ENCODE measurements at places on chromosomes 11 and 22.

- no peak for DNase-seq
Observed at GRCh38 chr11:68020575-68020974, 9.9 kb upstream of the NDUFS8 start.

GRCh38 chr11:34613552-34614056 is 7.3 kb upstream of the EHF start:
- DNase-seq: no peak

DNA sequence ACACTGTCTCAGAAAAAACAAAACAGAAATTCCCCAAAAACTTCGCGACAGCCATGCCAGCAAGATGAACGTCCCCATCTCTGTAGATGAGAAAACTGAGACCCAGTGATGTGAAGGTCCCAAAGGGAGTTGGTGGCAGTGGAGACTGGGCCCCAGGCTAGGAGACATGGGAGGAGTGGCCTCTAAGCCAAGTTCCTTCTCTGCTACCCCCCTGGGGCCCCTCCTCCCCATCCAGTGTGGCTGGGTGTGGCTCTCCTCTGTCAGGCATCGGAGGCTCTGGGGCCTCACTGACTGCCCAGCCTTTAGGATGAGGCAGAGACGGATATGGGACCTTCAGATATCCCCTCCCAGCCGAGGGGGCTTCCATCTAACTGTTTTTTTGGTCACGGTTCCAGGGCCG is 9.8 kb downstream of the RELT start:
- no peak for DNase-seq

GRCh38 chr11:34052608-34053160 is 1.2 kb downstream of the CAPRIN1 start:
- DNase-seq: peak; percentile 64

- no peak for DNase-seq
Observed at GRCh38 chr11:115580416-115580815, 76.2 kb upstream of the CADM1 start.

DNA sequence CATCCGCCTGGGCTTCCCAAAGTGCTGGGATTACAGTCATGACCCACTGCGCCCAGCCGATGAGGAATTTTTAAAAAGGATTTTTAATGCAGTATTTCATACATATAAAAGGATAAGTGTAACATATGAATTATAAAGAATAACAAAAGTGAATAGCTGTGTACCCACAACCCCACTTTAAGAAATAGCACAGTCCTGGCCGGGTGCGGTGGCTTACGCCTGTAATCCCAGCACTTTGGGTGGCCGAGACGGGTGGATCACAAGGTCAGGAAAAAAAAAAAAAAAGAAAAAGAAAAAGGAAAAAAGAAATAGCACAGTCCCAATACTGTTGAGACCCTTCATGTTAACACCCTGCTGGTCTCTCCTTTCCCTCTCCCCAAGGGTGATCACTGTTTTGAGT is 54.3 kb upstream of the CABP7 start:
- DNase-seq: no peak

DNA sequence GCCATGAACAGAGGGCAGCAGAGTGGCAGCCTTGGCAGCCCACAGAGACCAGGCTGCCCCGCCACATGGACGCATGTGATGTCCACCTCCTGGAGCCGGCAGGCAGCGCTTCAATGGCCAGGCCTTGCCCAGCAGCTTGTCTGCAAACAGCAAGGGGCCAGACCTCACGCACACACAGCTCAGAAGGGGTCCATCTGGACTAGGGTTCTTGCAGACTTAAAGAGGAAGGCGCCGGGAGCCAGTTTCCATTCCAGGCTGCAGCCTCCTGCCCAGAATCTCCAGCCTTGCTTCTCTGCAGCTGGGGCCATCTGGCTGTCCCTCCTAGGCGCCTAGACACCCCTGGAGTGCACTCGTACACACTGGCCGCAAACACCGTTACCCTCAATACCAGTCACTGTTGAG is 91.9 kb upstream of the TMEM45B start:
- no peak for DNase-seq

- DNase-seq: peak; percentile 38
Observed at GRCh38 chr11:2995893-2996554, 3.9 kb upstream of the NAP1L4 start.

GRCh38 chr22:48823941-48824340 is 1003.7 kb downstream of the BRD1 start:
- DNase-seq: no peak

DNA sequence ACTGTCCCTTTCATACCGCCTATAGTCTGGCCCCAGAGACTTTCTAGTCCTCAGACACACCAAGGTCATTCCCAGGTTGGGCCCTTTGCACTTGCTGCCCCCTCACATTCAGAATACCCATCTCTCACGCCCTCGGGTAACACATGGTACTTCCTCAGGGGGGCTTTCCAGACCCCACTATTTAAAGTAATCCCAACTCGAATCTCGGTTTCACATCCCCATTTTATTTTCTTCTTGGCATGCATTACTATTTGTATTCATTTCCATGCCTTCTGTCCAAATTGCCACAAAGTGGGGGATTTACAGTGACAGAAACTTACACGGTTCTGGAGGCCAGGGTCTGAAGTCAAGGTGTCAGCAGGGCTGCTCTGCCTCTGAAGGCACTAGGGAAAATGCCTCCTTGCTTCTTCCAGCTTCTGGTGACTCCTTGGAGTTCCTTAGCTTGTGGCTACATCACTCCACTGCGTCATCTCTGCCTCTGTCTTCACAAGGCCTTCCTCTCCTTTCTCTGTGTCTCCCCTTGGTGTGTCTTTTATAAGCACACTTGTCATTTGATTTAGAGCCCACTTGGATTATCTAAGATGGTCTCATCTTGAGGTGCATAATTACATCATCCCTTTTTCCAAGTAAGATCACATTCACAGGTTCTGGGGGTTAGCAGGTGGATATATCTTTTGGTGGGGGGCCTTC is 15.1 kb downstream of the RCN1 start:
- DNase-seq: no peak

DNA sequence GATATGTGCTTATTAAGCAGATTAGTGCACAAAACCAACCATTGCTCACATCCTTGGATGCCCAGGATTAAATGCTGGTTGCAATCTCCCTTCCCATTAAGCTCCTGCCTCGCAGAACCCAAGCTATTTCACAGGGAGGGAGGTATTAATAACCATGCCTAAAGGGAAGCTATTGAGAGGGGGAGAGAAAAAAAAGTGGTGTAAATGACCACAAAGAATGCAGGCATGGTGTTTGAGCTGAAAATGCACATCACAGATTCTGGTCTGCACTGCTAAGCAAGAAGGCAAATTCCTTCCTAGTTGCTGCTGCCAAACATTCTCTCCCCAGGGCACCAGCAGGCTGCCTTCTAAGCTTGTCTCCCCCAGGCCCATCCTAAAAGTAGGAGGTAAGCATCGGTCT is 92.0 kb upstream of the ISX start:
- no peak for DNase-seq

DNA sequence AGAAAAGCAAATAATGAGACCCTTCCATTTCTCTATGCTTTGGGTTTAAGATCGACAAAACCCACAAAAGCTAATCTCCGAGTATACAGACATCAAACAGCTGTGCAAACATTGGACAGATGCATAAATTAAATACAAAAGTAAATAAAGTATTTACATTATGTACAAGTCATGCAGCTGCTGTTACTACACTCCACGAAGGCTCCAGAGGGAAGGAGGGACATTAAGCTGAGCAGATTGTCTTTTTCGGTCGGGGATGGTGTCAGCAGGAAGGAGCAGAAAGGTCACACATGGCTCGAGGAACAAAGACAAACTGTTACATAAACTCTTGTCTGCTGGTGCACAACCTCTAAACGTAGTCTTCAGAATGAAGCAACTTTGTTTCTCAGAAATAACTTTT is 88.8 kb upstream of the BARX2 start:
- DNase-seq: no peak

DNA sequence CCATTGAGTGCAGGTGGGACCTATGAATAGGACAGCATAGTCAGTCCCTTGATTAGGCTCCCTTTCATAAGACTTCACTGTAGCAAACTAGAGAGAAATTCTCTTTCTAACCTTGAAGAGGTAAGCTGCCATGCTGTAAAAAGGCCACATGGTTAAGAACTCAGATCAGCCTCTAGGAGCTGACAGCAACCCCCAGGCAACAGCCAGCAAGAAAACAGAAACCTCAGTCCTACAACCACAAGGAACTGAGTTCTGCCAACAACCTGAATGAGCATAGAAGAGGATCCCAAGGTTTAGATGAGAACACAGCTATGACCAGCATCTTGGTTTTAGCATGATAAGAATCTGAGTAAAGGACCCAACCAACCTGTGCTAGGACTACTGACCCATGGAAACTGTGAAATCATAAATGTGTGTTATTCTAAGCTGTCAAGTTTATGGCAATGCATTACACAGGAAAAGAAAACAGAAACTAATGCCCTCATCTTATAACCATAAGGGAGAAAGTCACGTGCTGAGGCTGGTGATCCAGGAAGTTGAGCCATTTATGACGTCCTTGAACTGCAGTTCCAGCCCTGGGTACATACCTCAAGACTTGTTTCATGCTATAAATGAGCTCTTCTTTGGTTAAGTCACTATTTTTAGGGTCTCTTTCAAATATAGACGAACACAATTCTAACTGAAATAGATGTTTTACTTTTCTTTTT is 43.3 kb downstream of the RAB38 start:
- DNase-seq: no peak

- DNase-seq: no peak
Observed at GRCh38 chr22:30782613-30783012, 87.9 kb downstream of the OSBP2 start.

- DNase-seq: no peak
Observed at GRCh38 chr22:32527756-32528155, 53.1 kb downstream of the FBXO7 start.

DNA sequence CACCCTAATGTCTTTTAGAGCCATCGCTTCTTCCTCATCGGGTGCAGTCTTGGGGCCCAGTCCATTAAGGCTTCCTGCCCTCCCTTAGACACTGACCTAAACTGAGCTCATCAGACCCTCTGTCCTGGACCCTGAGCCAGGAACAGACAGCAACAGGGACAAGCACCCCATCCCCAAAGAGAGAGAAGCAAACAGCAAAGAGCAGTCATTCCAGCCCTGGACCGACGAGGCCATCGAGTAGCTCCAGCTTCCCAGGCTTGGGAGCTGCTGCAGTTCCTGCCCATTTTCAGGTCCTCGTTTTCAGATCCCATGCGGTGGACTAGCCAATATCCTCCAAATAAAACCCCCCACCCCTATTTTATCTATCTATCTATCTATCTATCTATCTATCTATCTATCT is 25.8 kb upstream of the CACNG2 start:
- DNase-seq: no peak

DNA sequence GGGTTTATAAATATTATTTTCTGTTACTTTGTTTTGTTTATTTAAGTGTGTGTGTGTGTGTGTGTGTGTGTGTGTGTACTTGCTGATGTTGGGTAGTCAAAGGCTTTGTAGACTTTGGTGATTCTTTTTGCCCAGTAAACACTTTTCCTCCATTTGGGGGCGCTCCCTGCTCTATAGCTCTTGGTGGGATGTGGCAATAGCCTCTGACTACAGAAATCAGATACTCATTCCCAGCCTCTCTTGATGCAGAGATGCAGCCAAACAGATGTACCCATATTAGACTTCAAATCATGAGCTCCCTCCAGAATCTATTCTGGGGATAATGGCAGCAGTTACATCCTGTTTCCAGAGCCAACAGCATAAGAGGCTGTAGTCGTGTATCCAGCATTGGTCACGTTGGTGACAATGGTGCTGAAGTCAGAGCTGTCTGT is 33.4 kb upstream of the APOL5 start:
- no peak for DNase-seq

DNA sequence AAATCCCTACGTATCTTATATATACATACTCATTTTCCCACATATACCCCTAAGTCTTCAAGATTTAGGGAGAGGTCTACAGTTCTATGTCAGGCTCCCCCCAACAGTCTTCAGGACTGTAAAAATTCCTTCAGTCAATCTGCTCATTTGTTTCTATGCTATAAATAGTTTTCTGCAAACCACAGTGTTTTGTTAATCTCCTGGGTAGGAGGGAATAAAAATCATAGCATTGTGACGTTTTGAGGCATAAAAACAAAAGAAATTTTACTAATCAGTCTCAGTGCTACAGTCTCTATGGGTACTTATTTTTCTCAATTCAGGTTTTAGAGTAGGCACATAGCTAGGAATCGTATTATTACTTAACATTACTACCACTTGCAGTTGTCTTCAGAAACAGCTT is 552.8 kb upstream of the LRRC4C start:
- no peak for DNase-seq

DNA sequence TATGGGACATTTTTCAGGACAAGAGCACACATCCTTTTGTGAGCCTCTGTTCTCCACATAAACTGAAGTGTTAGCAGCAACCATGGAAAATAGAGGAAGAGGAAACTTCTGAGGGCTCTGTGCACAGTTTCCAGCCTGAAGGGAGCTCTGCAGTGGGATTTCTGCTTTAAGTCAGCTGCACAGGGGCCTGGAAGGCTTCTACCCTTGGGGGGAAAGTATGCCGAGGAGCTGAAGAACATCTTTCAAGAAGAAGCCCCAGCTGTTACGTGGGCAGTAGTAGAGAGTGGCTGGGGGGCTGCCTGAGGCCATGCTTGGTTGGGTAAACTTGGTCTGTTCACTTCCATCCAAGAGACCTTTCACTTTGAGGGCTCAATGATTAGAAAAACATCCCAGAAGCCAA is 82.7 kb upstream of the EED start:
- no peak for DNase-seq

DNA sequence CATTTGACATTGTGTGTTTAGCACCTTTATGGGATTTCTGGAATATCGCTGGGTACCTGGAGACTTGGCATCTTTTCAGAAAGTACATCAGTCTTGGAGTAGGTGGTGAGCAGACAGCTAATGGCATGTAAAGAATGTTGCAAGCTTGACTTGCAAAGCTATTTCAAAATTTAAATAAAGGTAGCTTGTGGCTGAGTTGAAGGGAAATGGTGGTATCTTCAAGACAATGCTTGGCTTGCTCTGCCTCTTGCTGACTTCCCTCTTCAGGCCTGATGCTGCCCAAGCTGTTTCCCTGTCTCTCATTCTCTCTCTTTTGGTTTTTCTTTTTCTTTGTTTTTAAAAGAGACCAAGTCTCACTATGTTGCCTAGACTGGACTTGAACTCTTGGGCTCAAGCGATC is 13.2 kb downstream of the ZNRF3 start:
- DNase-seq: no peak

DNA sequence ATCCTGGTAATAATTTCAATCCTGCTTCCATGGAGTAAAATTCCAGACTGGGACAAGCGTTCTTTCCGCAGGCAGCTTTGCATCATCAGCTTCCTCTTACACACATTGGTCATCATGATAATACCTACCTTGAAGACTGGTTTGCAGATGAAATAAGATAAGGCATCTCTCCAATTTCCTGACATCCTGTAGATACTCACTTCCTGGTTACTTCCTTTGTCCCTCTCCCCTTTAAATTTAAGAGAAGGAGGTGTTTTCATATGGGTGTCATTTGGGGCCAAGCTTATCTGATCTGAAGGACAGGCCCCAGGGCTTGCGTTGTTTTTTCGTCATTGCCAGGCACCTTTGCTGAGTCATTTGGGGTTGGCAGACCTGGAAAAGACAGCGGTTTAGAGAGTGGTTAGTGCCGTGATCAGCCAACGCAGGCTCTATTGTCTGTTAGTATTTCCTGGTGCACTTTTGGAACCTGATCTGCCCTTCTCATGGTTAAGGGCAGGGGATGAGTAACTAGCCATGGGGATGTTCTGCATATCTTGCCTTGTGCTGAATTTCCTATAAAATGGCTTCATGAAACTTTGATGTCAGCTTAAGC is 24.1 kb downstream of the GRAMD1B start:
- DNase-seq: no peak

- DNase-seq: no peak
Observed at GRCh38 chr11:2302896-2303626, 1.2 kb downstream of the TSPAN32 start.

- DNase-seq: no peak
Observed at GRCh38 chr22:21929253-21929652, 23.4 kb downstream of the PPM1F start.
